ENCODE measurements at places on chromosomes 6 and 20.

DNA sequence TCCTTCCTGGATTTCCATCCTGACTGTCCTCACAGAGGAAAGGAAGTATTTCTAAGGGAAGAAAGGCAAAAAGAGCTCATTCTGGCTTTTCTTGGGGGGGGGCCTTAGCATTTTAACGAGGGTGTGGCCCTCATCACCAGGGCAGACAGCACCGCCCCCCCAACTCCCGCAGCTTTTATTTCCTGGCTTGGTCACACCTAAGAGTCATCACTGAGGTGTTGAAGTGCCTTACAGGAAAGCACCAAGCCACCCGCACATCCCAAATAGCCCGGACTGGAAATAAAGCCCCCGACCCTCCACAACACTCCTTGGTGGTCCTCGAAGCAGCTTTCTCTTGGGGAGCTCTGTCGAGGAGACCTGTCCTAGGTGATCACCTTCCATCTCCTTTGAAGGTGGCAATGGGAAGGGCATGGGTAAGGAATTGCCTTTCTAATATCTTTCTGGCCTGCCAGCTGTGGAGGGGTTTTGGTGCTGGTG is 1.3 kb downstream of the PTK7 start:
- DNase-seq, result no peak

DNA sequence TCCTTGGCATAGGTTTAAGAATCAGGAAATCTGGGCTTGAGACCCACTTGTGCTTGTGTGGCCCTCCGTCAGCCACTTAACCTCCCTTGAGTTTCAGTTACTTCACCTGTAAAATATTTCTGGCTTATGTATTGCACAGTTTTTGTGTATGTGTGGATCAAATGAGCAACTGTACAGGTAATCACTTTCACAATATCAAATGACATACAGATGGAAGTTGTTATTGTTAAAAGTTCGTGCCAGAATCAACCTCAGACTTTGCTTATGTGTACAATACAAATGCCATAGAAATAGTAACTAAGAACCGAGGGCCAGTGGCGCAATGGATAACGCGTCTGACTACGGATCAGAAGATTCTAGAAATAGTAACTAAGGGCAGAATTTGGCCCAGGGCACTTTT is 65.6 kb upstream of the KIF13A start:
- no peak for DNase-seq

DNA sequence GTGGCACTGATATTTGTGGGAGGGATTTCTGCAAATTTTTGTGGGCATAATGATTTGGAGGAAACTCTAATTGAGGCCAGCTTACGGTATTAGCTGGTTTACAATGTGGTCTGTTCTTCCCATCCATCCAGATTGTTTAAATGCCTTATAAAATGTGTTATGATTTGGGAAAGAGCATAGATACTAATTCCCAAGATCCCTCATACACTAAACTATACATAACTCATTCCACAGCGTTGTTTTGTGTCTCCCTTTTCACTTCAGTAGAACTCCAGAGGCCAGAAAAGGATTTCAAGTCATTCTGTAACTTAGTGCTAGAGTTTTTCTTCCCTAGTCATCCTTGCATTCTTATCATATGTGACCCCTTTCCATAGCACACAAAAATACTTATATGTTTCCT is 292.6 kb upstream of the NT5E start:
- no peak for DNase-seq

DNA sequence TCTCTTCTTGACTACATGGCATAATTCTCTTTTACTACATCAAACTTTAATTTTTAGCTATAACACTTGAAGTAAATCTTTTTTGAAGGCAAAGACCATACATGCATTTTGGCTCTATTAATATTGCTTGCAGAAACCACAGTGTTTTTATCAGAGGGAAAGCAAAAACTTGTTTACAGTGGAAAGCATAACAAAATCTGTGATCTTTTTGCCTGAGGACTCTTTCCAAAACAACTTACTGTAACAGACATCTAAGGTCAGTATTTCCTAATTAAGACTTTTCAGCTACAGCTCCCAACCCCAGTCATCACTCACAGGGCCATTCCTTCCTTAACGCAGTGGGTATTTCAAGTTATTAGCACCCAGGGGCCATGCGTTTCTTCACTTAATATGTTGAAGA is 274.7 kb downstream of the CDKAL1 start:
- DNase-seq, result no peak

GRCh38 chr6:85321906-85322305 is 128.0 kb upstream of the NT5E start:
- DNase-seq, result no peak

GRCh38 chr6:131062241-131063027 is 611 bp downstream of the EPB41L2 start:
- DNase-seq, result no peak

Data from stimulated activated CD8-positive, alpha-beta memory T cell treated with anti-CD3 and anti-CD28 coated beads, Interleukin-12 subunit alpha, Interleukin-12 subunit beta, amount 100 ng/mL, for 1 hour (primary cell).